ENCODE measurements at places on chromosomes 2 and 18. TPM values are rescaled to one million over a fixed set of nuclear protein-coding genes. Genes with fewer than 3 reads are reported as not detected.

DNA sequence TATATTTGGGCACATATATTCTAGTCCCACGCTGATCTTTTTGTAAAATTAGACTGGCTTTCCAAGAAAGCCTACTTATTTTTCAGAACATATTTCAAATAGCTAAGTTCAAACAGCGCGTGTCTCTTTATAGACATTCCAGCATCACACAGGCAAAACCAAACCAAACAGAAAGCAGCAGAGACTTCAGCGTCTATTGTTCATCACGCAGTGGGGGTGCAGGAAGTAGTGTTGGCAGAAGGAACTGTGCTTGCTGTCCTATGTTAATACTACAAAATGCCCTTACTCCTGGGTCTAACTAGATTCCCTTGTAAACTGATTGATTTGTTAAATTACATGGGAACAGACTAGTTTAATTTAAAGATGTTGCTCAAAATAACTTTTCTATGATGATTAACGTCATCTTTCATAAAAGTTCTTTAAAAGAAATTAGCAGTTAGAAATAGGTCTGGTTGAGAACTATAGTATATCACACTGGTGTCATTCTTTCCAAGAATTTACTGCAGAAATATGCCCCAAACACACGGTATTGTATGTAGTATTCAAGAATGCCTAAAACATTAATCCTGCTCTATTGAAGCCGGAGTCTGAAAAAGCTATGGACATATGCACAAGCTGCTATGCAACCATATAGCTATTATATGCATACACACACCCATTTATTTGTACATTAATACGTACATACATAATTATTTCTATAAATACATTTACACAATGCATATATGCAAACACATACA lies 436.3 kb downstream of the CBLN2 start:
- no peak overlapping the region for H3K4me3 ChIP-seq
- H3K27ac ChIP-seq = no peak overlapping the region
- no peaks in the 10 kb centered on the region for H3K4me1 ChIP-seq
- DNase-seq = peak; percentile 15

Gene RESP18
- 2.8 TPM for total RNA-seq

GRCh38 chr2:62076980-62077638 lies 118.8 kb upstream of the B3GNT2 start:
- H3K27me3 ChIP-seq = no peaks in the 10 kb centered on the region
- no peak for DNase-seq
- no peak overlapping the region for H3K27ac ChIP-seq
- H3K36me3 ChIP-seq = peaks cover 4% of the 10 kb centered on the region
- H3K4me3 ChIP-seq = no peak overlapping the region

- H3K27me3 ChIP-seq = no peaks in the 10 kb centered on the region
- H3K4me3 ChIP-seq = no peak overlapping the region
- H3K27ac ChIP-seq = no peak overlapping the region
Measured at GRCh38 chr18:67483237-67483636, 33.3 kb downstream of the DSEL start.

DNA sequence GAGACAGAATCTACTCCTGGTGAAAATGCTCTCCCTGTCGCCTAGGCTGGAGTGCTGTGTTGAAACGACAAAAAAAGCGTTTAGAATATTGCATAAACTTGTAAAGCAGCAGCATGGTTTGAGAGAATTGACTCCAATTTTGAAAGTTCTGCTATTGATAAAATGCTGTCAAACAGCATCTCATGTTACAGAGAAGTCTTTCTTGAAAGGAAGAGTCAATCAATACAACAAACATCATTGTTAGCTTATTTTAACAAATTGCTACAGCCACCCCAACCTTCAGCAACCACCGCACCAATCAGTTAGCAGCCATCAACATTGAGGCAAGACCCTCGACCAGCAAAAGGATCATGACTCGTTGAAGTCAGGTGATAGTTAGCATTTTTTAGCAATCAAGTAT lies 6.9 kb downstream of the C2orf76 start:
- H3K4me1 ChIP-seq = no peaks in the 10 kb centered on the region
- no peak overlapping the region for H3K4me3 ChIP-seq
- no peak overlapping the region for H3K27ac ChIP-seq
- no peaks in the 10 kb centered on the region for H3K36me3 ChIP-seq
- H3K27me3 ChIP-seq = no peaks in the 10 kb centered on the region
- no peak for DNase-seq

DNA sequence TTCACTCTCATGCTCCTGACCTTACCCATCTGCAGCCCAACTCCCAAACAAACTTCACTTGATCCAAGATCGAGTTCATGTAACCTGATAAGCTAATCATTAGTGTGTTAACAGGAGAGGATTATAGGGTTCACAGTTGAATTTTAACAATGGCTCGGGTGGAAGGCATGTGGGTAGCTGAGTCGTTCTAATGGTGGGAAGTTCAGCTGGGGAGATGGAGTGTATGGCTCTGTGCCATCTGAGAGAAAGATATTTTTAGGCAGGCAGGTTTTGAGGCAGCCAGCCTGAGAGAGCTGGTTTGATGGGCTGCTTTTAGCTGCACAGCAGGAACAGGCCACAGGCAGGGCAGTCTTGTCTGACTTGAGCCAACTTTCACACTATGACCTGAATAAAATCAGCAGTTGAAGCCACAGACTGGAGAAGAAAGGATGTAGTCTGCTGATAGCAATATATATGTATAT lies 17.7 kb upstream of the NFE2L2 start:
- peak overlapping the region; percentile 27 for H3K27ac ChIP-seq
- DNase-seq = peak; percentile 42
- no peaks in the 10 kb centered on the region for H3K4me1 ChIP-seq

GRCh38 chr2:233049194-233049761 lies 10.9 kb upstream of the INPP5D start:
- H3K36me3 ChIP-seq = no peaks in the 10 kb centered on the region
- no peak overlapping the region for H3K27ac ChIP-seq
- H3K27me3 ChIP-seq = no peaks in the 10 kb centered on the region
- peaks cover 8% of the 10 kb centered on the region for H3K4me1 ChIP-seq
- DNase-seq = no peak

- H3K27ac ChIP-seq = no peak overlapping the region
- no peak overlapping the region for H3K4me3 ChIP-seq
- no peak for DNase-seq
- H3K4me1 ChIP-seq = no peaks in the 10 kb centered on the region
Measured at GRCh38 chr2:158395166-158395565, 61.4 kb downstream of the CCDC148 start.

Gene MEP1B
- 0.20 TPM for total RNA-seq
